Iris pigment epithelial cell (primary cell): ENCODE measurements at places on chromosomes 16 and 17.

DNA sequence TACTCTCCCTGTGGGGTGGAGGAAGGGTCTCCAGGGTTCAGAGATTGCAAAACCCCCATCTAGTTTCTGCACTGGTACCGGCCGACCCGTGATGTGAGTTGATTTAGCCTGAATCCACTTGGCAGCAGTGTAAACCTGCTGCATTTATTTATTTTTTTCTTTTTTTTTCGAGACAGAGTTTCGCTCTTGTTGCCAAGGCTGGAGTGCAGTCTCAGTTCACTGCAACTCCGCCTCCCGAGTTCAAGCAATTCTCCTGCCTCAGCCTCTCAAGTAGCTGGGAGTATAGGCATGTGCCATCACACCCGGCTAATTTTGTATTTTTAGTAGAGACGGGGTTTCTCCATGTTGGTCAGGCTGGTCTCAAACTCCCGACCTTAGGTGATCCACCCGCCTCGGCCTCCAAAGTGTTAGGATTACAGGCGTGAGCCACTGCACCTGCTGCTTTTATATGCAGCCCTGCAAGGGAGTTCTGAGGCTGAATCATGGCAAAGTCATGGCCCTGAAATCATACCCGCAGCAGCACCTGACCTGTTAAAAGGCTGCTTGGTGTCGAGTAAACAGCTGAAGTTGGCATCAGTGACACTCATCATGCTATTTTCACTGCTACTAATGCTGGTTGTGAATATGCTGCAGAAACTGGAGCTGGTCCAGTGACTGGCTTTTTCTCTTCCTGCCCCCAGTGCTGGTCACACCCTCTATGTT, 21.4 kb downstream of the DEXI start:
- no peak for DNase-seq

GRCh38 chr16:10940501-10941079, 1.7 kb downstream of the DEXI start:
- peak; percentile 58 for DNase-seq

DNA sequence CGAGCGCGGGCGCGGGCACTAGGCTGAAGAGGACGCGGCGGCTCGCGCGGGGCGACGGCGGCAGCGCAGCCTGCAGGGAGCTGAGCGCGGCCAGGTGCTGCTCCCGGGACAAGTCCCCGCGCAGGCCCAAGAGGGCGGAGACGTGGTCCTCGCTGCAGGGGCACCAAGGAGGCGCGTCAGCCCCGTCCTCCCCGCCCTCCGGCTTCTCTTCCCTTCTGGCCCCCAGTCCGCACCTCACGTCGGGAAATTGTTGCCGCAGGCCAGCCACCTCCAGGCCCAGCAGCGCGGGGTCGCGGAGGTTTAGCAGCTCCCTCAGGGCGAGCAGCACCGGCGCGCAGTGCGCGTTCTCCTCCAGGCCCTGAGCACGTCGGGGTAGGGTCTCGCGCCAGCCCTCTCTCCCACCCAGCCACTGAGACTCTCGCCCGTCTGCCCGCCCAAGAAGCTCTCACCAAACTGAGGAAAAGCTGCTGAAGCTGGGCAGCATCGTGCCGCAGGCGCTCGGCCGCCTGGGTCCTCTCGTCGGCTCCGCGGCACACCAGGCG, 761 bp upstream of the MATCAP1 start:
- DNase-seq: no peak

GRCh38 chr17:33234930-33235685, 58.0 kb downstream of the ASIC2 start:
- peak; percentile 89 for DNase-seq

DNA sequence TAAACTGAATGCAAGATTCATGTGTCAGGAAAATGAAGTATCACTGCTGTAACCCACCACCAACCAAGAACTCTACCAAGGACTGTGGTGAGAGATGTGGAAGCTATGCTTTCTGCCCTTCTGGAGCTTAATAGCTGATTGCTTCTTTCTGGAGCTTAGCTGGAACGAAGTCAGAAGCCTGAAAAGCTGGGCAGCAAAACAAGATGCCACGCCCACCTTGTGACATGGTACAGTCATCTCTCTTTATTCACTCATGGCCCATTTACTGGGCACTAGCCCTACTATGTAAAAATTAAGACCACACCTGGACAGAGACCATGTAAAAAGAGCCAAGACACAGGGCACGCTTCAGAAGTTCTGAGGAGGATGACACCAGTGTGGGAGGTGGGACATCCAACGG, 48.1 kb downstream of the TEX2 start:
- no peak for DNase-seq

- no peak for DNase-seq
Observed at GRCh38 chr16:89043636-89044417, 49.8 kb upstream of the ACSF3 start.

GRCh38 chr17:80124351-80124981, 22.5 kb downstream of the EIF4A3 start:
- DNase-seq: peak; percentile 33

DNA sequence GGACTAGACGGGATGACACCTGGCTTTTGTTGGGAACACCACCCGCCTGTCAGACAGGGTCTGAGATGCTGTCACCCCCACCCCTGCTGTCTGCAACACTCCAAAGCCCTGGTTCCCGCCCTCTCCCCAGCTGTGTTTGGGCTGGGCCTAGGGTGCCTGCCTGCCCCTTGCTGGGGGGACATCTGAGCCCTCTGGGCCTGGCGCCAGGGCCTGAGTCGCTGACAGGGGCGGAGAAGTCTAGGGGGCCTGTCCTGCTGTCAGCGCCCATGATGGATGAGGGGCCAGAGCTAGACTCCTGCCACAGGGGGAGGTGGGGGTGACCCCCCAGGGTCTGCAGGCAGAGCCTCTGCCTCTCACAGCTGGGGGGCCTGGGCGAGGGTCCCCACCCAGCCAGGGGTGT, 7.6 kb upstream of the PKMYT1 start:
- DNase-seq: no peak

- DNase-seq: no peak
Observed at GRCh38 chr17:72117535-72118334, 3.1 kb upstream of the SOX9 start.

DNA sequence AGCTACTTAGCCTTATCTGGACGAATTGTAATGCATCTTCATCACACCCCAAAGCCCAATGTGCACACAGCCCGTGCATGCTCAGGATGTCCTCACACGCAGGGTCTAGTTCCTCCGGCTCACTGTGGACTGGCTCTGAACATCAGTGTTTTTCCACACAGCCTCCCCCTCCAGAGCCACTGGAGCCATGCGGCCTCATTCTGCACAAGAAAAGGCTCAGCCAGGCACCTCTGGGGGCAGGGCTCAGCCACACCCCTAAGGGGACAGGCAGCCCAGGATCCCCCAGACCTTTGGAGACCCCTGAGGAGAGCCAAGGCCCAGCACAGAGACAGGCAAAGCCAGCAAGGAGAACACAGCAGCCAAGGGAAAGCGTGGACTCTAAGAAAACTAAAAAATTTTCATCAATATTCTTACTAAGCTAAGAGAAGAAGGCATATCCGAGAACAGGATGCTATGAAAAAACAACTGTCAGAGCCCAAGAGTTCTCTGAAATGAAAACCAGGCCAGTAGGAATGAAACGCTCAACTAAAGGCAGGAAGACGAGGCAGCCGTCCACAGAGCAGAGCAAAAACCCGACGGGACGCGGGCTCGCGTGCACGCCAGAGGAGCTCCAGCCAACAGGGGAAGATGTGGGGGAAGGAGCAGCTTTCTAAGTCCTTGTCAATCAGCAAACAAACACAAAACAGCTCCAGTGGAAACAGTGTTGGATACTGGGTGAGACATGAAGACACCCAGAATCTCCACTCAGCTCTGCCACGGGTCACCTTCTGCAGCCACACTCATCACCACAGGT, 34.5 kb downstream of the MAP1LC3B start:
- no peak for DNase-seq

DNA sequence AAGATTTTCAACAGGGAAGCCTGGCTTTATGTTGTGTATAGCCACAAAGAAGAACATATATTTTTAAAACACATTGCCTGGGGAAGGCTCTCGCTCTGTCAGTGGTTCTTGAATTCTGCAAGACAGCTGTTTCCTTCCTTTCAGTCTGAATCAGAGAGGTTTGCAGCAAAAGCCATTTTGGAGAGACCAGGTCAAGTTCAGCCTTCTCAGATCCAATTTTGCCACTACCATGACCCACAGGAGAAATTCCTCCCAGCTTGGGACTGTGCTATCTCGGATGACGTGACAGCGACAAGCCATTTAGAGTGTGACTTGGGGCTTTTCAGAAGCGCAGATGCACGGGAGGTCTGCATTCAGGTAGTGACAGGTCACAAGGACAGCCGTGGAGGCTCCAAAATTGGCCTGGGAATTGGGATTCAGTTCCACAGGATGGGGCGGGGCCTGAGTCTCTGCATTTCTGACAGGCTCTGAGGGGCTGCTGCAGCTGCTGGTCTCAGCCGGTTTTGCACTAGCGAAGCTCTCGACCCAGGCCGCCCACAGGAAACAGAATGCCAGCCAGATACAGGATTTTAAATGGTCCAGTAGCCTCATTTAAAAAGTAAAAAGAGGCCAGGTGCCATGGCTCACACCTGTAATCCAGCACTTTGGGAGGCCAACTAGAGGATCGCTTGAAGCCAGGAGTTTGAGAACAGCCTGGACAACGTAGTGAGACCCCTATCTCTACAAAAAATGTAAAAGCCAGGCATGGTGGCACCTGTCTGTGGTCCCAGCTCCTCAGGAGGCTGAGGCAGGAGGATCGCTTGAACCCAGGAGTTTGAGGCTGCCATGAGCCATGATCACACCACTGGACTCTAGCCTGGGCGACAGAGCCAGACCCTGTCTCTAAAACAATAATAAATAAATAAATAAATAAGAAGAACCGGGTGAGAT, 196.6 kb upstream of the CIBAR2 start:
- no peak for DNase-seq

DNA sequence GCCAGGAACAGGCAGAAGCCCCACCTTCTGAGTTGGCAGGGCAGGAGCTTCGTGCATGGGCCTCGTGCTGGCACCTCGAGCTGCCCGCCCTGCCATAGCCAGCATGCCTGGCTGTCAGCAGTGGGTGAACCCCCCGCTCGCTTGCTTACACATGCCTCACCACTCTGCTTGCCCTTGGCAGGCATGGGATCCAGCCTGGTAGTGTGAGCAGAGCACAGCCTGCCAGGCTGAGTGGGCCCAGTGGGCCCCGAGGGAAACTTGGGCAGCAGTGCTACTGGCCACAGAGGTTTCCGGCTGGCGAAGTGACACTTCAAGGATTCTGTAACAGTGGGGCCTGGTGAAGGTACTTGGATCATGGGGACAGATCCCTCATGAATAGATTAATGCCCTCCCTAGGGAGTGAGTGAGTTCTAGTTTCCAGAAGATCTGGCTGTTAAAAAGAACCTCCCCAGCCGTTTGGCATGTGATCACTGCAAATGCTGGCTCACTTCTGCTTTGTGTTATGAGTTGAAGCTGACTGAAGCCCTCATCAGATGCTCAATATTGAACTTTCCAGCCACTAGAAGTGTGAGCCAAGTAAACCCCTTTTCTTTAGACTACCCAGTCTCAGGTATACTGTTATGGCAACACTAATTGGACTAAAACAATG, 114.7 kb downstream of the BCAS3 start:
- no peak for DNase-seq

GRCh38 chr16:29977063-29977825, 3.6 kb downstream of the TAOK2 start:
- no peak for DNase-seq

GRCh38 chr17:6913608-6914443, 82.0 kb upstream of the ALOX12 start:
- DNase-seq: peak; percentile 41

GRCh38 chr17:76134911-76135809, 5.9 kb downstream of the FOXJ1 start:
- DNase-seq: no peak

DNA sequence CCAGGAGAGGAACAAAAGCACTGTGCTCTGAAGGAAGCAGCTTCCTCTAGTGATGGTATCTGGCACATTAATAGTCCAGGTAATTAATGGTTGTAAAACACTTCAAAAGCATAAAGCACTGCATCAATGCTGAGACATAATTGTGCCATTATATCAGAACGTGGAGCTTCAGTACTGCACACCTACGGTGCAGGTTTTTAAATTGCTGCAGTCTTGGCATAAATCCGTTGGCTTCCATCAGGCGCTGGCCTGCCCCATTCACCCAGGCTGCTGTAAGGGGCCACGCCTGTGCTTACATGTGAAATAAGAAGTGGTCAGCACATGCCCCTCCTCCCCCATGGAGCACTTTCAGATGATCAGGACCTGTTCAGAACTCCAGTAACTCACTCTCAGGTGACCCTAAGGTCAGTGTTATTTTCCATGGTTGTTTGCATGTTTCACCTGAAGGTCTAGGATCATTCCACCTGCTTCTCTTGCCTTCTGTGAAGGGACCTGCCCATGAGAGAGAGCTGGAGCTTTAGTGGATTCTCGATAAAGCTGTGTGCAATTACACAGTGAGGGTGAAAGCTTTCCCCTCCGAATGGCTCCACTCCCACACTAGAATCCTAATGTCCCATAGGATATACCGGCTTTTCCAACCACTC, 345.3 kb downstream of the CA10 start:
- DNase-seq: no peak

GRCh38 chr16:12703935-12704334, 99.8 kb downstream of the CPPED1 start:
- DNase-seq: peak; percentile 36

DNA sequence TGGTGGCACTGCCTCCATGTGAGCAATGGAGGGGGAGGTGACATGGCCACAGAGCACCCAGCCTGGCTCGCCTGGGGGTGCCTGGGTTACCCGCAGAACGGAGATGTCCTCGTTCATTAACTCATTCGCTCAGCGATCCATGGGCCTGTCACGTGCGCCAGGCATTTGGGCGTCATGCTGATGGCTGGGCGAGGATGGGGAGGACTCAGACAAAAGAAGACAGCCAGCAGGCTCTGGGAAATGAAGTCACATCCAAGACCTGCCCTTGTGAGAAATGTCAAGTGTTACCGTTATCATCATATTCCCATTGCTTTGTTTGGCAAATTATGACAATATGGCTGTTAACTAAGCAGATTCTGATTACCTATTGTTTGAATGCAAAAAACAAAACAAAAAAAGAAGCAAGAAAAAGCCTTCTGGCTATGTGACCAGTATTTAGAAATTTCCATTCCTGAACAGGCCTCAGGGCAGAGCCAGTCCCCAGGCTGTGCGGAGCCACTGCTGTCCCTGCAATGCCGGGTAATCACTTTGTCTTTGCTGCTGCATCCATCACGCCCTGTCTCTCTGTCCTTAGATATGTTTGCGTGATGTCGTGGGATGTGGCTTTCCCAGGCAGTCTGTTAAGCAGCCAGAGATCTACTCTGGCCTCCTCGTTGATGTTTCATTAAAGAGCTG, 57.9 kb downstream of the CMIP start:
- no peak for DNase-seq
